ENCODE measurements at places on chromosomes 13 and 19.

DNA sequence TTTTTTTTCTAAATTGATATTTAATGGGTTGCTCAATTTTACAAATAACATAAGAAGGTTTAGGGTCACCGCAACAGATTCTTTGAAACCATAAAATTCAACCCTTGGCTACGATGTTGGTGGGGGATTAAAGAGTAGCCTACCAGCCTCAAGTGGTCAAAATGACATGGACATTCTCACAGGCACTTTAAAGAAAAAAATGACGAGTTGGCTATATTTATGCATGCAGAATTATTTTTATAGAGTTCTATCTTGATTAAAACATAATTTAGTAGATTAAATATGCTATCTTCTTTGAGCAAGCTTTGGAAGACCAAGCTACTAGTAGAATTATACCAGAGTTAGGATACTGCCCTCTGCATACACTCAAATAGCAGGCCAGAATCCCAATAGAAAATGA is 293.0 kb downstream of the DCT start:
- DNase-seq = no peak

DNA sequence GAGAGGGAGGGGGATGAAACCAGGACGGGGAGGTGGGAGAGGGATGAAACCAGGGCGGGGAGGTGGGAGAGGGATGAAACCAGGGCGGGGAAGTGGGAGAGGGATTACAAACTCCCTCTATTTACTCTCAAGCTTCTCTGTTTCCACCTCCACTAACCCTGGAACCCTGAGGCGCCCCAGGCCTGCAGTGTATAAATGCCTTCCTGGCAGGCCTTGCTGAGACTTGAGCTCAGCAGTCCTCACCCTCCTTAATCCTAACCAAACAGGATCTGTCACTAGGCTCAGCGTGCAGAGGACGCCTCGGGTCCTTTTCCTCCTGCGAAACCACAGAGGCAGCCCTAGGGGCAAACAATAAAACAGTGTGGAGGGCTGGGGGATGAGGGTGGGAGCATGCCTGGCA is 32.1 kb upstream of the OR1M1 start:
- no peak for DNase-seq

- no peak for DNase-seq
Observed at GRCh38 chr13:113489549-113490495, 689 bp downstream of the DCUN1D2 start.

DNA sequence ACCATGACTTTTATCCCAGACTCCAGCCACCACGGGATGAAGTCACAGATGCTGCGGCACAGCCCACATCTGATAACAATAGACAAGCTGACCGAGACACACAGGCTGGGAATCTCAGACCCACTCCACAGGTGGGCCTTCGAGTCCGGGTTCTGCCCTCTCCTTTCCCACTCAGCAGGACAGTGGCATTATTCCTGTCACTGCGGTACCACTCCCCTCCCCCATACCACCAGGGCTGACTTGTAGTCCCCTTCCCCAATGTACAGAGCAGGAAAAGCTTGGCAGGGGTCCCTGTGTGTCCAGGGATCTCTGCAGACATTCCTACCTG is 179 bp upstream of the AMER2 start:
- DNase-seq = no peak
